ENCODE measurements at places on chromosomes 12 and 14. TPM values are rescaled to one million over a fixed set of nuclear protein-coding genes. Genes with fewer than 3 reads are reported as not detected.

CDC42BPB gene
- 103 TPM for total RNA-seq

DNA sequence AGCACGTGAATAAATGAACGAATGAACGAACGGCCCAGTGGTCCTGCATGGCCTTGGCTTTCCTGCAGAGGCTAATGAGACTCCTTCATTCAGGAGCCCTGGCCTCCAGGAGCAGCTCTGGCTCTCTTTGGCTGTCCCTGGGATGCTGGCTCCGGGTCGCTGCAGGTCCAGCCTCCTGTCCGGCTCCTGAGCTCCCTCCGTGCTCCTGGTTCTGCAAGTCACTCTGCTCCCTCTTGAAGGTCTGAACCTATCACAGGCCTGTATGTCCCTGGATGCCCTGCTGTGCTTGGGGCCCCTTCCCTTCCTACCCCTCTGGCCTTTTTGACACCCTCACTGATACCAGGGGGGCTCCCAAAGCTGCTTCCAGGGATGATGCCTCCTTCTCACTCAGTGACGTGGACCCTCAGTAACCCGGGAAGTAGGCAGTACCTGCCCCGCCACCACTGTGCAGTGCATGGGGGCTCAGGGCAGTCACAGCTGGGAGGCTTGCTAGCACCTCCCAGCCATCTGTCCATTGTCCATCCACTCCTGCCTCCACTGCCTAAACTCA is 133.7 kb upstream of the C14orf180 start:
- peaks cover 5% of the 10 kb centered on the region for H3K4me1 ChIP-seq
- peaks cover 41% of the 10 kb centered on the region for H3K27me3 ChIP-seq
- H3K27ac ChIP-seq: no peak overlapping the region
- H3K4me3 ChIP-seq: no peak overlapping the region
- no peaks in the 10 kb centered on the region for H3K36me3 ChIP-seq
- peak; percentile 17 for DNase-seq

- H3K27ac ChIP-seq: no peak overlapping the region
- no peaks in the 10 kb centered on the region for H3K27me3 ChIP-seq
- H3K36me3 ChIP-seq: no peaks in the 10 kb centered on the region
- peaks cover 7% of the 10 kb centered on the region for H3K4me1 ChIP-seq
Observed at GRCh38 chr12:71552728-71553501, 110.7 kb downstream of the ZFC3H1 start.

GRCh38 chr12:112473056-112473455 is 54.3 kb downstream of the PTPN11 start:
- peaks cover 10% of the 10 kb centered on the region for H3K4me1 ChIP-seq
- no peak for DNase-seq
- H3K4me3 ChIP-seq: no peak overlapping the region
- H3K27me3 ChIP-seq: no peaks in the 10 kb centered on the region
- peaks cover 37% of the 10 kb centered on the region for H3K36me3 ChIP-seq

- peaks cover 24% of the 10 kb centered on the region for H3K4me1 ChIP-seq
- H3K36me3 ChIP-seq: no peaks in the 10 kb centered on the region
- no peak overlapping the region for H3K4me3 ChIP-seq
- peak overlapping the region; percentile 80 for H3K27ac ChIP-seq
- no peaks in the 10 kb centered on the region for H3K27me3 ChIP-seq
Observed at GRCh38 chr12:21819678-21820077, 45.2 kb upstream of the KCNJ8 start.

AMDHD1 gene
- 0.47 TPM for total RNA-seq

DLK1 gene
- 1,080 TPM for total RNA-seq

GRCh38 chr12:54175200-54175963 is 13.4 kb downstream of the SMUG1 start:
- no peak overlapping the region for H3K4me3 ChIP-seq
- H3K27me3 ChIP-seq: peaks cover 10% of the 10 kb centered on the region
- H3K4me1 ChIP-seq: peaks cover 10% of the 10 kb centered on the region
- DNase-seq: no peak
- H3K36me3 ChIP-seq: peaks cover 3% of the 10 kb centered on the region
- no peak overlapping the region for H3K27ac ChIP-seq

RASSF9 gene
- 5.0 TPM for total RNA-seq

DNA sequence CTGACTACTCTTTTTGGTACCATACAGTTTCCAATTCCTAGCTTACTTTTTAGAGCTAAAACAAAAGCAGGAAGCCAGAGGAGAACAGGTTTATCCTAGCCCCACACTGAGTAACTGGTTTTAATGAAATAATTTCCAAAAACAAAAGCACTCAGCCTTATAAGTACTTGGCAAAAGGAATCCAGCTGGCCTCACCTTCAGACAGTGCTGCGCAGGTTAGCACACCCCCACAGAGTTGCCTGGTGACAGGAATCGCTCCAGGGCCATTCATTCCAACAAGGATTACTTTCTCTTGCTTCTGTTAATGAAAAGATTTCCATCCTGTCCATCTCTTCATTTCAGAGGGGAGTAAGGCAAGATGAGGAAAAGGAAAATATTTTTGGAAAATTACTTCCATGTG is 84.6 kb downstream of the SCFD1 start:
- peaks cover 19% of the 10 kb centered on the region for H3K36me3 ChIP-seq
- DNase-seq: no peak
- no peak overlapping the region for H3K27ac ChIP-seq
- H3K4me3 ChIP-seq: no peak overlapping the region
- H3K27me3 ChIP-seq: no peaks in the 10 kb centered on the region

- DNase-seq: no peak
- H3K4me3 ChIP-seq: no peak overlapping the region
- H3K4me1 ChIP-seq: no peaks in the 10 kb centered on the region
- no peak overlapping the region for H3K27ac ChIP-seq
Observed at GRCh38 chr12:32296567-32296966, 102.8 kb upstream of the FGD4 start.

P2RX2 gene
- 8.6 TPM for total RNA-seq

- H3K4me1 ChIP-seq: peaks cover 14% of the 10 kb centered on the region
- no peak for DNase-seq
- no peaks in the 10 kb centered on the region for H3K27me3 ChIP-seq
Observed at GRCh38 chr12:82651489-82651888, 35.2 kb upstream of the TMTC2 start.

GRCh38 chr12:66044731-66045130 is 85.8 kb downstream of the LLPH start:
- H3K27ac ChIP-seq: no peak overlapping the region
- DNase-seq: no peak
- no peaks in the 10 kb centered on the region for H3K36me3 ChIP-seq

GRCh38 chr12:128649902-128650301 is 173.9 kb downstream of the SLC15A4 start:
- no peaks in the 10 kb centered on the region for H3K36me3 ChIP-seq
- H3K27me3 ChIP-seq: no peaks in the 10 kb centered on the region
- no peak overlapping the region for H3K4me3 ChIP-seq
- no peaks in the 10 kb centered on the region for H3K4me1 ChIP-seq
- DNase-seq: no peak

- H3K4me1 ChIP-seq: no peaks in the 10 kb centered on the region
- peaks cover 41% of the 10 kb centered on the region for H3K36me3 ChIP-seq
- no peaks in the 10 kb centered on the region for H3K27me3 ChIP-seq
- peak; percentile 30 for DNase-seq
- no peak overlapping the region for H3K4me3 ChIP-seq
Observed at GRCh38 chr12:49763006-49763591, 21.7 kb downstream of the TMBIM6 start.

GRCh38 chr12:112121780-112122565 is 3.4 kb upstream of the TRAFD1 start:
- H3K36me3 ChIP-seq: no peaks in the 10 kb centered on the region
- peak overlapping the region; percentile 54 for H3K27ac ChIP-seq
- no peak overlapping the region for H3K4me3 ChIP-seq
- no peaks in the 10 kb centered on the region for H3K27me3 ChIP-seq
- H3K4me1 ChIP-seq: peaks cover 25% of the 10 kb centered on the region

DNA sequence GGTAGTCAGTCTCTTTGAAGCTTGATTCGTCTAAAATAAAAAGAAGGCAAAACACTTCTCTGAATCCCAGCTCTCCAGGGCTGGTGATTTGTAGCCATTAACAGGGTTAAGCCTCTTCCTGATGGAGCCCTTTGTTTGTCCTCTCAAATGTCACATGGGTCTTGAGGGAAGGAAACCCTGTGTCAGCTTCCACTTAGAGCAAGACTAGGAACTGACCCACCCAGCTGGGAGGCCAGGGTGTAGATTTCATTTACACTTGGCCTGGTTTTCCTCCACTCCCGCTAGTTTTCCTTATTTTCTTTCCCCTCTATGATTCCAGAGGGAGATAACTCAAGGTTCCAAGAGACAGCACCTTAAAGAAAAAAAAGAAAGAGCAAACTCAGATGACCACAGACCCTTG is 230.5 kb upstream of the EGLN3 start:
- H3K27me3 ChIP-seq: peaks cover 18% of the 10 kb centered on the region
- H3K36me3 ChIP-seq: no peaks in the 10 kb centered on the region
- no peak overlapping the region for H3K4me3 ChIP-seq
- peaks cover 33% of the 10 kb centered on the region for H3K4me1 ChIP-seq
- no peak for DNase-seq

GALNT9 gene
- 4.8 TPM for total RNA-seq

DNA sequence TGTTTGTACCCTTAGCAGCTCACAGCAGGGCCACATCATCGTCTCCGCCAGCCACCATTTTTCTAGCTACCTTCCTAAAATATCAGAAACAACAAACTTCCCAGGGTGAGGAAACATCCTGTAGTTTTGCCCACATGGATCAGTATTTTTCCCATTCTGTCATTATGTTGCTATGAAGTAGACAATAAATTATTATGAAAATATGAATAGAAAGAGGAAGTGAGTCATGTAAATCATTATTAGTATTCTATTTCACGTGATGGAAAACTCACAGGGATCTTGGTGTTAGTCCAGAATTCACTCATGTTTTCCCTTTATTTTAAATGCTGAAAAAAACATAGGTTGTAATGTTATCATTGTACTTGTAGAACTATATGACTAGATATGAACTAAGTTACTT is 319.4 kb downstream of the SYT1 start:
- H3K27me3 ChIP-seq: no peaks in the 10 kb centered on the region
- H3K4me1 ChIP-seq: peaks cover 12% of the 10 kb centered on the region
- H3K27ac ChIP-seq: no peak overlapping the region
- H3K4me3 ChIP-seq: no peak overlapping the region

GLS2 gene
- total RNA-seq: 2.9 TPM

- no peak overlapping the region for H3K4me3 ChIP-seq
- no peak overlapping the region for H3K27ac ChIP-seq
- no peak for DNase-seq
- H3K4me1 ChIP-seq: no peaks in the 10 kb centered on the region
- no peaks in the 10 kb centered on the region for H3K27me3 ChIP-seq
Observed at GRCh38 chr14:105839425-105840265, 313.3 kb downstream of the TMEM121 start.

DNA sequence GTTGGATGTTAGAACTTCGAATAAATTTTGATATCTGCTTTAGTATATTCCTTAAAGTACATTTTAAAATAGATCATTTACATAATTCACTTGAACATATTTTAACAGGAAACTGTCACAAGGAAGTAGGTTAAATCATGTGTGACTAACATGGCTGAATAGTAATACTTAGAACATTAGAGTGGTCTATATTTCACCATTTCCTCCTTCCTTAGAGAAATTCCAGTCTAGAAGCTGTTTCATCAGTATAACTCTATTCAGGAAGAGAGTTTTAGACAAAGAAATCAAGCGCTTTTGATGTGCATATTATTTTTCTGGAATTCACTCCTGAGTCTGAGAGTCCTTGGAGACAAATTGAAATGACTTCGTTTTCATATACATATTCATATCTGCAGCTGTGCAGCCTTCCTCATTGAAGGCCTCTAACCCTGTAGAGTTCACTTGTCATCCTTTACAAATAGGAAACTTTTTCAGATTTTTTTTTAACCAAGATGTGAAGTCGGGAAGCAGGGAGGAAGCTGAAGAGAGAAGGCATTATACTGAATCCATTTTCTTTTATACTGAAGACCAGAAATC is 28.4 kb downstream of the IRAK3 start:
- no peak overlapping the region for H3K27ac ChIP-seq
- no peaks in the 10 kb centered on the region for H3K4me1 ChIP-seq
- H3K4me3 ChIP-seq: no peak overlapping the region
- H3K36me3 ChIP-seq: peaks cover 5% of the 10 kb centered on the region
- DNase-seq: no peak

DNA sequence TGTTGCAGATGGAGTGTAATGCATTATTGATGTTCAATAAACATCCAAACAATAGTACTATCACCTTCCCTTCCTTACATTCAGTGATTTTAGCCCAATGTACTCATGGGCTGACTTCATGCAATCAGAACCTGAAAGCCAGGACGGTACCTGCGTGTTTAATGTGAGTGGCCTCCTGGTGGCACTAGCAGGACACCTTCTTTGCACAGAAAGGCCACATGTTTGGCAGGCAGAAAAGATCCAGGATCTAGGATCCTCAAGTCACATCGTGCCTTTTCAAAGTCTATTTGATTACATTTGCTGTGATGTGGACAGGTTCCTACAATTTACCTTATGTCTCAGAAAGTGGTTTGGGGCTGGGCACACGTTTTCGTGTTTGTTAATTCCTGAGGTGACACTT is 82.9 kb downstream of the NEDD1 start:
- H3K36me3 ChIP-seq: no peaks in the 10 kb centered on the region
- no peak for DNase-seq
- H3K4me1 ChIP-seq: peaks cover 15% of the 10 kb centered on the region
- no peak overlapping the region for H3K4me3 ChIP-seq
- H3K27me3 ChIP-seq: peaks cover 22% of the 10 kb centered on the region

GRCh38 chr14:22316473-22316872 is 272.6 kb downstream of the DAD1 start:
- H3K27me3 ChIP-seq: peaks cover 2% of the 10 kb centered on the region
- no peaks in the 10 kb centered on the region for H3K36me3 ChIP-seq
- no peak overlapping the region for H3K4me3 ChIP-seq
- no peak overlapping the region for H3K27ac ChIP-seq
- H3K4me1 ChIP-seq: peaks cover 4% of the 10 kb centered on the region

LRRC9 gene
- total RNA-seq: 0.34 TPM

CAPS2 gene
- 19.7 TPM for total RNA-seq

DNA sequence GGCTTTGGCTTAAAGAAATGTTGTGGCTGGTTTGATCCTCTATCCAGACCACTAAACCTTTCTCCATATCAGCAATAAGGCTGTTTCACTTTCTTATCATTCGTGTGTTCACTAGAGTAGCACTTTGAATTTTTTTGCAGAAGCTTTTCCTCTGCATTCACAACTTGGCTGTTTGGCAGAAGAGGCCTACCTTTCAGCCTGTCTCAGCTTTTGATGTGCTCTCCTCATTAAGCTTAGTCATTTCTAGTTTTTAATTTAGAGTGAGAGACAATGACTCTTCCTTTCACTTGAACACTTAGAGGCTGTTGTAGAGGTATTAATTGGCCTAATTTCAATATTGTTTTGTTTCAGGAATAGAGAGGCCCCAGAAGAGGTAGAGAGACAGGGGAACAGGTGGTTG is 13.8 kb downstream of the KCNMB4 start:
- no peak overlapping the region for H3K27ac ChIP-seq
- DNase-seq: no peak
- no peaks in the 10 kb centered on the region for H3K4me1 ChIP-seq
- H3K4me3 ChIP-seq: no peak overlapping the region

ZDHHC22 gene
- not detected for total RNA-seq

AKAP6 gene
- total RNA-seq: 7.3 TPM

- peaks cover 37% of the 10 kb centered on the region for H3K4me1 ChIP-seq
- no peak for DNase-seq
- no peak overlapping the region for H3K4me3 ChIP-seq
- peak overlapping the region; percentile 66 for H3K27ac ChIP-seq
Observed at GRCh38 chr12:50918584-50919316, 33.6 kb upstream of the HIGD1C start.

- H3K36me3 ChIP-seq: peaks cover 2% of the 10 kb centered on the region
- H3K4me3 ChIP-seq: peak within 1 kb of the TSS; percentile 86
- H3K4me1 ChIP-seq: peaks cover 59% of the 10 kb centered on the region
- H3K27me3 ChIP-seq: no peaks in the 10 kb centered on the region
- peak within 1 kb of the TSS; percentile 96 for H3K27ac ChIP-seq
Observed at GRCh38 chr14:21098076-21098891, at the start of gene ZNF219. Gene ZNF219, minus strand, starts transcription at chr14:21098655. Its CDS starts 5,064 bp downstream, at chr14:21093591.

- no peak for DNase-seq
- H3K4me3 ChIP-seq: peak overlapping the region; percentile 86
- H3K27me3 ChIP-seq: no peaks in the 10 kb centered on the region
- peaks cover 20% of the 10 kb centered on the region for H3K4me1 ChIP-seq
Observed at GRCh38 chr12:50166799-50167048, 445 bp downstream of the CERS5 start.
